ENCODE measurements at places on chromosomes 5 and 9.

- no peak for DNase-seq
These were observed 161.5 kb downstream of the ENTREP1 start for GRCh38 chr9:69486498-69486897.

DNA sequence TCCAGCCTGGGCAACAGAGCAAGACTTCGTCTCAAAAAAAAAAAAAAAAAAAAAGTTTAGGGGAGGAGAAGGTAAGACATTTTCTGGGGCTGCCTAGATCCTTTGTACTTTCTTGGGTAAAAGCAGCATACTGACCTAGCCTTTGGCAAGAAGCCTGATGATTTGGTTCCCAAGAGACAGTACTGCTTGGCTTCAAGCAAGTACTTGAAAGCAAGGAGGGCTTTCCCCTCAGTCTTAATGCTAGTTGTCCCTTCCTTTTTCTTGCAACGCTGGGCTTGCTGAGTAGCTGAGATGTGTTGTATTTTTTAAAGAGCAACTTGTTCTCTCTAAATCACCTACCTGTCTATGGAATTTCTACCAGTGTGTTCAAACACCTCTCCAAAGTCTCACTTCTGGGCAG lies 76.2 kb downstream of the INSYN2B start:
- DNase-seq = no peak

GRCh38 chr5:119926301-119926700 lies 296.9 kb downstream of the FAM170A start:
- DNase-seq = no peak

- DNase-seq = peak; percentile 74
These were observed 146.6 kb downstream of the GAPVD1 start for GRCh38 chr9:125407974-125408900.

DNA sequence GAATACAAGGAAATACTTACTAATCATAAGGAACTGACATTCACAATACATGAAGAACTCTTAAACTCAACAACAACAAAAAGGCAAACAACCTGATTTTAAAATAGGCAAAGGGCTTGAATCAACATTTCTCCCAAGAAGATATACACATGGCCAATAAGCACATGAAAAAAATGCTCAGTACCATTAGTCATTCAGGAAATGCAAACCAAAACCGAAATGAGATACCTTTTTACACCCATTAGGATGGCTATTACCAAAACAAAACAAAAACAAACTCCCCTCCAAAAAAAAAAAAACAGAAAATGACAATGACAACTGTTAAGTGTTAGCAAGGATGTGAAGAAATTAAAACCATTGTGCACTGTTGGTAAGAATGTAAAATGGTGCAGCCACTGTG lies 104.1 kb upstream of the ZNF462 start:
- DNase-seq = no peak

DNA sequence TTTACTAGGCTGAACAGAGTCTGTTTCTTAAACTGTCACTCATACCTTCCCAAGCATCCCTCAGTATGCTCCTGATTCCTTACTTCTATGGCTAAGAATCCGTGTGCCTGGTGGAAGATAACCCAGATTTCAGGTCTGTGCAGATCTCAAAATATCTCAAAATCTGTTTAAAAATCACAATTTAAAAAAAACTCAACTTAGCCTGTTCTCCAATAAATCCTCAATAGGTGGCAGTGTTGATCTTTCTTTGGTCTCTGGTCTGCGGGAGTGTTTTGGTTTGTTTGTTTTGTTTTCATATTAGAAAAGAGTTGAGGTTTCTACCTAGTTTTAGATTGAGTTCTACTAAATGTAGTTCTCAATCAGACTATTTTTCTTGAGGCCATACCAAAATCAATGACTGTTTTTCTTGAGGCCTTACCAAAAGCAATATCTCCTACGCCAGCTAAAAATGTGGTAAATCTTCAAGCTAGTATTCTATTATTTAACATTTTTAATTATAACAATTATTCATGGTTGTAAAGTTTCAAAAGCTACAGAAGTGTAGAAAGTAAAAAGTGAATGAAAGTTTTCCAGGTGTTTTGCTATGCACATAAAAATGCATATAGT lies 57.9 kb downstream of the TGFBR1 start:
- no peak for DNase-seq

- no peak for DNase-seq
These were observed 61.4 kb downstream of the PTPDC1 start for GRCh38 chr9:94145640-94146039.

- no peak for DNase-seq
These were observed 211.8 kb upstream of the C9orf72 start for GRCh38 chr9:27784847-27785713.

GRCh38 chr9:72982146-72982799 lies 29.4 kb upstream of the ALDH1A1 start:
- DNase-seq = no peak

- DNase-seq = no peak
These were observed 61.4 kb upstream of the RANBP3L start for GRCh38 chr5:36363101-36363500.

GRCh38 chr9:92425474-92425873 lies 1.2 kb upstream of the OMD start:
- DNase-seq = no peak

GRCh38 chr5:132777209-132778069 lies at the start of gene SEPTIN8:
Gene SEPTIN8, minus strand, starts transcription at chr5:132777239. Its CDS starts 102 bp downstream, at chr5:132777137.
- DNase-seq = peak; percentile 78
